ENCODE measurements at places on chromosomes 16 and 17.

DNA sequence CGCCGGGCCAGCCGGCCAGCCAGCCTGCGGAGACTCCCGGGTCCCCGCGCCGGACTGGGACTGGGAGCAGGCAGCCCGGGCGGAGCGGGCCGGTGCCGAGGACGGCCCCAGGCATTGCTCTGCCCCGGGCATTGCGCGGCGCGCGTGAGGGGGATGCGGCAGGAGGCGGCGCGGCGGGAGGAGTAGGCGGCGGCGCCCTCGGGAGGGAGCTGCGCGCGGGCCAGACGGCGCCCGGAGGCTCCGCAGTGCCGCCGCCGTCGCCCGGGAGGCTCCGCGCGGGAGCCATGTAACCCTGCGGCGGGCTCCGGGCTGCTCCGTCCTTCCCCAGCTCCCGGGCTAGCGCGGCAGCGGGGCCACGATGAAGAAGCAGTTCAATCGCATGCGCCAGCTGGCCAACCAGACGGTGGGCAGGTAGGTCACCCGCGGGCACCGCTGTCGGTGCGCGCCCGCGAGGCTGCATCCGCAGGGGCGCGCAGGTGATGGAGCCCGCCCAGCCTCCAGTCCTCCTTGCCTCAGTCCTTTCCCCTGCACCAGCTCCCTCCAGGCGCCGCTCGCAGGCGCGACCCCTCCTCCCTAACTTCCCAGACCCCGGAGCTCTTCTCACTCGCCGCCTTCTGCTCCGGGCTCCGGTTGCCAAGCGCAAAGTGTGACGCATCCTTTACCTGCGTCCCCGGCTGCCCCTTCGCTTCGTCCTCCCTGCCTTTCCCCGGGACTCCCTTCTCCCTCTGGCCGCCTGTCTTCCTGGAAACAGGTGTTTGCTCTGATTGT lies at the start of gene ARHGAP44:
ARHGAP44 (plus strand) TSS at position 18 of the 768 bp plus-strand sequence; CDS start at position 359, 341 bp downstream.
- DNase-seq = no peak

GRCh38 chr16:69294051-69294450 lies 17.1 kb upstream of the VPS4A start:
- no peak for DNase-seq

- DNase-seq = no peak
Measured at GRCh38 chr17:1267471-1267943, 2.7 kb upstream of the BHLHA9 start.

DNA sequence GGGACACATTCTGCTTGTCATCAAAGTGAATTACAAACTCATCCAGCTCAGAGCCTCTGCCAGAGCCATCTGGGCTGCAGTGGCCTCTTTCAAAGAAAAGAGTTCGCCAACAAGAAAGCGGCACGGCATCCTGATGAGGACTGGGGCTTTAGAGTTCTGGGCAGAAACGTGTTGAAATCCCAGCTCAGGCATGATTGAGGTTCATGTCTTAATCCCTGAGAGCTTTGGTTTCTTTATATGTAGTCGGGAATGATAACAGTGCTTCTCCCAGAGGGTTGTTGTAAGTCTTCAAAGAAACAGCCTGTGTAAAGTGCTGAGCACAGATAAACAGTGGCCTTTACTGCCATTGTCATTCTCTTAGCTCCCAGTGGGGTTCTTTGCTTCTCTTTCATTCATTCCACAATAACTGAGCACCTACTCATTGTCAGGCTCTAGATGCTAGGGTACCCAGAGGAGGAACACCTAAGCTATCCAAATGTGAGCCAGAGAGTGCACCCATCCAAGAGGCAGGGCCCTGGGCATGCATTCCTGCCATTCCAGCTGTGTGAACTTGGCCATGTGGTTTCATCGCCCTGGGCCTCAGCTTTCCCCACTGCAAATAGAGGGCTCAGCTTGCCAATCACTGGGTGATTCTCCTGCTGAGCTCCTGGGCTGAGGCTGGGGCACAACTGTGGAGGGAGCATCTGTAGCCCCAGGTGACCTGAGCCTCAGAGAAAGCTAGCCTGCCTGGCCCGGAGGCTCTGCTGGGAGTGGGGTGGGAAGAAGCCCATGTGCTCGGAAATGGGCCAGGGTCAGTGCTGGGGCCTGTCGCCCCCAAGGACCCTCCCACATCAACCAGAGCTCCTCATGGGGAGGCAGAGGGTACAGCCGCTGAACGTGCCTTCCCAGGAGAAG lies 38.3 kb upstream of the CRHR1 start:
- no peak for DNase-seq

GRCh38 chr17:5975661-5976060 lies 94.5 kb upstream of the WSCD1 start:
- peak; percentile 52 for DNase-seq

DNA sequence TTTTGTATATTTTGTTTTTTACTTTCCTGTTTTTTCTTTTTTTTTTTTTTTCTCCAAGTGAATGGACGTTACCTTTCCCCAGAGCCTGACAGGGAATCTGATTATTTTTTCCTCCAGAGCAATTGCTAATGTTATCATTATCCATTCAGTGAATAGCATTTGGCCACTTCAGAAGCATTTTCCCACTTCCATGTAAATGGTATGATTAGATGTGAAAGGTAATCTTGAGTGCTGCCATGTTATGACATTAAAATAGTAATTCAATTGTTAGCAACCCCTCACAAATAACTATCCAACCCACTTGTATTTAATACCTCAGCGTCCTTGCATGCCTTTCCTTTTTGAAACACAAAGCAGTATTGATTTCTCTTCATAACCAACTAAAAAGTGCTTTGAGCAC lies 1243.8 kb downstream of the CDH8 start:
- DNase-seq = no peak

DNA sequence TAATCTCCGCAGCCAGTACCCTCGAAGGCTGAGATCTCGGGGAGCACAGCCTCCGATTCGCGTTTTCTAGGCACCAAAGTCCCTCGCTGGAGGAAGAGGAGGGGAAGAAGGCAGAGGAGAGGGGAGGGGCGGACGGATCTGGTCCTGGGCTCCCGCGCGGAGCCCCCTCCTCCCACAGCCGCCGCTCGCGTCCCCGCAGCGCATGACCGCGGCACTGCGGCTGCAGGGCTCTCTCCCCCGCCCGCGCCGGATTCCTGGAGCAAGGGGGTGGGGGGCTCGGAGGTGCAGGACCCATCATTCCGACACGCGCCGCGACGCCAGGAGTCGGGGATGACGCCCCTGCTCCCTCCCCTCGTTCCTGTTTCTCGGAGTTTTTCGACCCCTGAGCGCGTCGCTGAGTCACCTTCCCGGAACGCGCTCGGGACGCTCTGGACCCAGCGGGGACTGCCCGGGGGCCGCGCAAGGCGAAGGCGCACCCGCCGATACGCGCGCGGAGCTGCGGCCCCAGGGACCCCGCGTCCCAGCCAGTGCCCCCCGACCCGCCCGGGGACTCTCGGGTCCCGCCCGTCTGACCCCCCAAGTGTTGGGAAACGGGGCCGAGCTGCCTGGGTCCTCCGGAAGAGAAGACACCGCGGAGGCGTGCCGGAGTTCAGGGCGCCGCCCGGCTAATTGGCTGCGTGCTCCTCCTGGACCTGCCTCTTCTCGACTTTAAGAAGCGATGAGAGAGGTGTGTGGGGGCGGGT lies 1.4 kb upstream of the SPHK1 start:
- DNase-seq = no peak

DNA sequence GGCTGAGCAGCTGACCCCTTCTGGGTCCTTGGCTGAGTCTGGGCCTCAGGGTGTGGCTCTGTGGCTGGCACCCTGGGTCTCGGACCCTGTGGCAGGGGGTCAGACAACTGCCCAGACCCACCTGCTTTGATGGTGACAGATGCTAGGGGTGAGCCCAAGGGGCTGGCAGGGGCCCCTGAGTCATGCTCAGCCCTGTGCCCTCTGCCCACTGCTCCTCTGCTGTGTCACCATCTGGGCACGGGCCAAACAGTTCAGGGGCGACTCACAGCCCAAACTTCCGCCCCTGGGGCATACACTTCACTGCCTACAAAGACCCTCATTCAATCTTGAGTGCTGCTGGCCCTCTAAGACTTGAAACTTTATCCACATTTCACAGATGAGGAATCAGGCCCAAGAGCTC lies 5.7 kb downstream of the ADGRG1 start:
- no peak for DNase-seq

DNA sequence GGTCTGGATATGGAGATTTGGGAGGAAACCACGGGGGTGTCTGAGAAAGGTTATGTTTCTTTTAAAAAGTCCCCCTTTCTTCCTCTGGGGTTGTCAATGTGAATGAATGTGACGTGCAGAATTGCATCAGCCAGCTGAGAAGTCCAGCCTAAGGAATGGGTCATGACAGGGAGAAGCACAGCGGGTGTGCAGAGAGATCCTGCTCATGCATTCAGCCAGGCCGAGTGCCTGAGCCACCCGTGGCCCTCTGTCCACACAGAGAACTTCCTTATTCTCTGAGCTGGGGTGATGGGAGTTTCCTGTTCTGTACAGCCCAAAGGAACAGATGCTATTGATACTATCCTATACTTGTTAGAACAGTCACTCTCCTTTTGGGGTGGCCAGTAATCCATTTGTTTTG lies 117.9 kb downstream of the CPPED1 start:
- DNase-seq = no peak

GRCh38 chr17:2701161-2701995 lies 10.2 kb downstream of the CLUH start:
- no peak for DNase-seq

DNA sequence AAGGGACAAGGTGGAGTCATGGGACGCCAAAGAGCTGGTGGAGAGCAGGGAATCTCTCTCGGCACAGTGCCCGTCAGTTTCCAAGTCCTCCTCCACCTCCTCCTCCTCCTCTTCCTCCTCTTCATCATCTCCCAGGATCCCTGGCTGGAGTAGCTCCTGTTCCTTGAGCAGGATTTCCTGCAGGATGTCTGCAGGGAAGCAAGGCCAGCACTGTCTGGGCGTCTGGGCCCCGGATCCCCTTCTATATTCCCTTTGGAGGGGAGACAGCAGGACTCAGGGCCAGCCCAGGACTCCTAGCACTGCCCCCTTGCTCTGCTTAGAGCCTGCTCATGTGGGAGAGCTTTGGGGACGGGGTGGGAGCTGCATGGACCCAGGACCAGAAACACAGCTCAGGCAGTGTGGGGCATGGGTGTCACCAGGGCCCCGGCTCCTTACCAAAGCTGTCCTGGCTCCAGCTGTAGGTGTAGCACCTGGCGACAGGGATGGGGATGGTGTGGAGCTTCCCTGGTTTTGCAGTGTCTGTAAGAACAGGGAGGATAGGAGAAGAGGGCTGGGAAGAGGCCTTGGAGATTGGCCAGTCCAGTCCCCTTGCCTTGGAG lies 21.3 kb upstream of the PIK3R6 start:
- no peak for DNase-seq

- DNase-seq = no peak
Measured at GRCh38 chr17:78390241-78391050, 12.0 kb downstream of the PGS1 start.

- DNase-seq = no peak
Measured at GRCh38 chr17:79933863-79934652, 94.8 kb upstream of the CBX4 start.

DNA sequence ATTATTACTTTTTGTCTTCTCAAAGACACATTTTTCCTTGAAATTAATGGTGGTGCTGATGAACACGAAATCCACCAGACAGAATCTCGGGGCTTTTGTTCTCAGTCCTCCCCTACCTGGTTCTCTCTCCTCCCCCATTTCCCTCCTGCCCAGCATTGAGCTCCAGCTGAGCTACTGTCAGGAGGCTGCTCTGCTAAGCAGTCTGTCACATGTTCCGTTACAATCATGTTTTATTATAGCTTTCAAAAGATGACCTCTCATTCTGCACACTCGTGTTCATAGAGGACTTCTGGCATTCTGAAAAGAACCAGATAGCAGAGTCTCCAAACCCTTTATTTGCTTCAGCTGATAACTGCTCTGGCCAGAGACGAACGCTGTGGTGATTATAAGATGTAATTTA lies 732.5 kb upstream of the RBFOX1 start:
- DNase-seq = no peak

- no peak for DNase-seq
Measured at GRCh38 chr16:53775821-53776431, 72.0 kb downstream of the FTO start.

DNA sequence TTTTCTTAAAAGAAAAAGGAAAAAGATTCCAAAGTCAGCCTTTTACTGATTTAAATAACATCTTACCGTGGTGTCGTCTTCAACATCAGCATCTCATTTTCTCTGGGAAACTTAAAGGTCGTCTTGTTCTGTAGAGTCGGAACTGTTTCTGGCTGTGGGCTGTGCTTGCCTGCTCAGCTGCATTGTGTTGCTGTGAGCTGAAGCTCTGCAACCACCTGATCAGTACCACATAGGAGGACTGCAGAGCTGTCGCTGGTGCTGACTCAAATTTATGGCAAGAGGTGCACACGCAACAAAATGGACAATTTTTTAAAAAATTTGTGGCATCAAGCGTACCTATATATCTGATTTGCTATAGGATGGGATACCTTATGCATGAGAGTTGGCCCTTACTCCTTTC lies at the start of gene OMG:
OMG (minus strand) TSS at position 150 of the 400 bp plus-strand sequence. CDS start 908 bp downstream, outside the sequence.
- no peak for DNase-seq

DNA sequence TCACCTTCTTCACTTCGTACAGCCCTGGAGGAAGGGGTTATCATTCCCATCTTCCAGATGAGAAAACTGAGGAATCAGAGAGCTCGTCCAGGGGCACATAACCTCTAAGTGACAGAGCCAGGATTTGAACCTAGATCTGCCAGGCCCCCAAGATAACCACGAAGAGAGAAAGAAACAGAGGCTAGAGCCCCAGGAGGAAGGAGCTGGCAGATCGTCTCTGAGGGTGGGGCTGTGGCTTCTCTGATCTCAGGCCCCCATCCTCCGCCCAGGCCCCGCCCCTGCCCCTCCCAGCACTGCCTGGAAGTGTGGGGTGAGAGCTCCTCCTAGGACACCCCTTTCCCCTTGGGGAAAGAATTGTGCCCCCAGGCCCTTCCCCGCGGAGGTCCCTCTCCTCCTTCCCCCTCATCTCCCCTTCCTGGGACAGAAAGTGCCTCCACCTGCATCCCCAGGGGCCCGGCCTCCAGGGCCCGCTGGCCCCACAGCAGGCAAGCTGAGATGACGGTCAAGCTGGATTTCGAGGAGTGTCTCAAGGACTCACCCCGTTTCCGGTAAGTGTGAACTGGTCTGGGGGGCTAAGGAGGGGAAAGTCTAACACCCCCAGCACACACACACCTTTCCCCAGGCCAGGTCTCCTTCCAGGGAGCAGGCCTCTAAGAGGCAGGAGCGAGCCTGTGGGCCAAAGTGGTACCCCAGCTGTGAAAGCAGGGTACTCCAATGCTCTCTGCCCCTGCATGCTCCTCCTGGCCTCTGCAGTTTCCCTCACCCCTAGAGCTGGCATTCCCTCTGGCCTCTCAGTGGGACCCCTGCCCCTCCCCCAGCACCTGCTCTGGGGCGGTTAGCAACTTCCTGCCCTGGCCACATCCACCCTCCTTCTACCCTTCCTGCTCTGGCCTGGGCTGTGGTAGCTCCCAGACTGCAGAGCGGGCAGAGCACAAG lies at the start of gene ACAP1:
ACAP1 (plus strand) TSS at position 290 of the 936 bp plus-strand sequence; CDS start at position 496, 206 bp downstream.
- no peak for DNase-seq

DNA sequence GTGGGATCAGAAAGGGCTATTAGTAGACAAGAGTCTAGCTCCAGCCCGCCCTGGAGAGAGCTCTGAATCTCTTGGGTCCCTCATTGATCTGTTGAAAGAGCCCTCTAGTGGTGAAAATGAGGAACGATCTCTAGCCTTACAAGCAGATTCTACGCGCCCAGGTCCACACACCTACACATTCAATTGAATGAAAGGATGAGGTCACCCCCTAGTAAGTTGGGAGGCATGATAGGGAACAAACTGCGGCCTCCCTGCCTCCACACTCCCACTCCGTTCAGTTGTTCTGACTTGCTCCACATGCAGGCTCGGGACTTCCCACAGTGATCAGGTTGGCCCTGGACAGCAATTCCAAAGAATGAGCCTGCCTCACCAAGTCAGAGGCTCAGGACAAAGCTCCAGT lies 2.9 kb upstream of the CACNG3 start:
- DNase-seq = no peak

GRCh38 chr16:13733561-13733960 lies 186.4 kb upstream of the ERCC4 start:
- no peak for DNase-seq

Measured in NCI-H1417 treated with DMSO at 0.1 percent for 48 hours (cell line).